ENCODE measurements at places on chromosomes 1 and 21.
A peak's percentile ranks its signal among the peaks of the same experiment; 100 is the strongest.

DNA sequence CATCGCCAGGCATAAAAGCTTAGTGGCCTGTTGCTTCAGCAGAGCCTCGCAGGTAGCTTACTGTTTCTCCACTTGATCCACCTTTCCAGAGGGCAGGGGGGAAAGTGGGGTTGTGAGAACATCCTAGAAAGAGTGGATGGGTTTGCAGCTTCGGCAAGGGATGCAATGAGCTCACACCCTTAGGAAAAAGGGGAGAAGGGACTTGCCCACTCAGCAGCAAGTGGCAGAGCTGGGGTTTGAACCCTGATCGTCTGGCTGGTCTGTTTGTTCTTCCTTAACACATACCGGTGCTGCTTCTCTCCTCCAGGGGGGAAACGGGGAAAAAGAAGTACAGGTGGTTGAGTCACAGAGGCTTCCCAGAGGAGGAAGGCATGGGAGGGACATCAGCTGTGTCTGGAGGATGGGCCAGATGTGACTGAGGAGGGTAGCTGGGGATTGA is 1.0 kb downstream of the TMEM201 start:
- no peak for DNase-seq
- H3K4me3 ChIP-seq, result peak overlapping the region; percentile 67
- no peaks in the 10 kb centered on the region for H3K36me3 ChIP-seq
- H3K27ac ChIP-seq, result peak overlapping the region; percentile 59

DNA sequence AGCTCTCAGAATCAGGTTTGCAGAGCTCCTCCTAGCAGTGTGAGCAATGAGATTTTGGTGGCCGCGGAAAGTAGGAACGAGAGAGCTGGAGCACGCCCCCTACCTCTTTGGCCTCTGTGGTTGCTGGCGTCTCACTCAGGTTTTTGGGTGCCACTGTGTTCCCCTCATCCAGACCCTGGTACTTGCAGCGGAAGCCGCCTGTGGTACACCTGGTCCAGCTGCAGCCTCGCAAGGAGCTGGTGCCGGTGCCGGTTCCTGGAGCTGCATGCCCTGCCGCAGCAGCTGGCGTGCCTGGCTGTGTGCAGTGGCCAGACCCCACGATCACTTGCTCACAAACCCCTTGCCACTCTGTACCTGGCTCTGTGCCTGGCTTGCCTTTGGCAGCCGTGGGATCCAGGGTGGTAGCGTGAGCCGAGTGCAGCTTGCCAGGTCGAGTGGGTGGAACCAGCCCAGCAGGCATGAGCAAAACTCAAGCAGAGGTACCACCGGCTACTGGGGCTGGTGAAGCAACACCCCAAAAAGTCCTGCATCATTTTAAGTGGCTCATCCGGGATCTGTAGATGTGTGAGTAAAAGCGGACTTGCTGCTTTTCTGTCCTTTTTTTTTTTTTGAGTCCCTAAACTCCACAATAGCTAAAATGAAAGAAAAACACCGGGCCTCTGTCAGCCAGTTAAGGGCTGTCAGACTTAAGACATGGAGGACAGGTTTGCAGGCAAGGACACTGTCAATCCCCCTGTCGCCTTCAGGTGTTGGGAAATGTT is 844.9 kb downstream of the KCNT2 start:
- H3K4me1 ChIP-seq, result no peaks in the 10 kb centered on the region
- H3K36me3 ChIP-seq, result no peaks in the 10 kb centered on the region
- DNase-seq, result no peak

DNA sequence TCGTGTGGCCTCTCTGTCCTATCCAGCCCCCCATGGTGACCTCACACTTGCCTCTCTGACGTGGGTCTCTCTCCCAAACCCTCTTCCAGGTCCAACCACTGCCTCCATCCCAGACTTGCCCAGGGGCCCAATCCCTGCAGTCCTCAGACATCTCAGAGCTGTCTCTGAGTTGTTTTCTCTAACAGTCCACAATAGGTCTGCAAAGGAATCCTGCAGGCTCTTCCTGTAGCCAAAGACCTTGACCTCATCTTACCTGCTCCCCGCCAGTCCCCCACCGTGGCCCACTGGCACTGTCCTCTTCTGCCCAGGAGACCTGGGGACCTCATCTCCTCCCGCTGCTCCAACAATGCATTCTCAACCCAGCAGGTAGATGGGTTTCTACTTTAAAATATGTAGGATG is 10.0 kb downstream of the RNF187 start:
- peaks cover 26% of the 10 kb centered on the region for H3K36me3 ChIP-seq
- H3K4me3 ChIP-seq, result no peak overlapping the region
- no peak overlapping the region for H3K27ac ChIP-seq
- no peaks in the 10 kb centered on the region for H3K27me3 ChIP-seq
- DNase-seq, result no peak

DNA sequence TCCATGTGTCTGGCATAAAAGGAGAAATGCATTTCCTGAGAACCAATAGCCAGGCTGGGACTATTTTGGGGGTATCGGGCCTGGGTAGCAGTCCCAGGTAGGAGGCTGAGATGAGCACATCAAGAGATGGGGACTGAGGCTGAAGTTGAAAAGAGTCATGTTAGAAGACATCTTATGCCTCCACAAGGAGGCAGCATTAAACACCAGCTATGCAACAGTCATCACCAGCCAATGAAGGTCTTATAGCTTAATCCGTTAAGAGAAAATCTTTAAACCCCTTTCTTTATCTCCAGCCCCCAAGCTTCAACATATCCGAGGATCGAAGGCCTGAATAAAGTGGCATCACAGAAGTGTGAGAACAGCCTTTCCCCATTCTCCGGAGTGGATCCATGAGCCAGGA is 640.7 kb upstream of the PTBP2 start:
- H3K4me1 ChIP-seq, result no peaks in the 10 kb centered on the region
- H3K36me3 ChIP-seq, result no peaks in the 10 kb centered on the region
- no peak overlapping the region for H3K4me3 ChIP-seq
- no peaks in the 10 kb centered on the region for H3K27me3 ChIP-seq
- no peak overlapping the region for H3K27ac ChIP-seq
